CD4-positive, alpha-beta T cell treated with Interferon alpha-2 for 1 hour (primary cell): ENCODE measurements at places on chromosomes 4 and X.

GRCh38 chr4:143399113-143399949 is 62.7 kb downstream of the GAB1 start:
- peak; percentile 45 for DNase-seq

DNA sequence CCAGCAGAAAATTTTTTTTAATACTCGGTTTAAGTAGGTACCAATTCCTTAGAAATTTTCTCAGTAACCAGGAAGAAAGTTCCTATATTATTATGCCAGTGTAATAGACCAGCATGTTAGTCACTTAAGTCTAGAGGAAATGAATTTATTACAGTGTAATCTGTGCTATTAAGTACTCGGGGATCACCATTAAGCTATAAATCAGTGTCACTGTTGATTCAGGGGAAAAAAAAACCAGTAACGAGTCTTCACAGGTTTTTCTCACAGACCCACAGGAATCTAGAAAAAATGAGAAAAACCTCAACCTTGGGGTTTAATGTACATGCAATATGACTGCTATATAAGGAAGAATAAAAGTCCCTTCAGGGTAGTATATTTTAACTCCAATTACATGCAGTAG is 138.3 kb upstream of the IL1RAPL2 start:
- DNase-seq: no peak

DNA sequence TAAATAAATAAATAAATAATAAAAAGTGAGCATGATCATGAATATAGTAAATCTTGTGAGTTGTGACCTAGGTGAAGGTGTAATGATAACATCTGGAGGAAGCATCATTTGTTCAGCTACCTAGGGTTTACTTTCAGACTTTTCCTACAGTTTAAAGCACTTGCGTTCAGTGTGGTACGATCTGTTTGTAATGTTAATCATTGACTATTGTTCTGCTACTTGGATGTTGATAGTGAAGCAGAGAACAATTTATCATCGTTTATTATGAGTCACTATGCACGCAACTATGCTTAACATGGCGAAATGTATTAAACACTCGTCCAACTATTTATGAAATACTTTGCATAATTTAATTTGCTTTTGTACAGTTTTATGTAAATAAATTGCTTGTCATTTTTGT is 426.2 kb downstream of the PCDH7 start:
- no peak for DNase-seq

- DNase-seq: no peak
Measured at GRCh38 chrX:40579141-40579540, 1.6 kb upstream of the ATP6AP2 start.

- DNase-seq: no peak
Measured at GRCh38 chr4:76055016-76055415, 19.1 kb upstream of the CXCL11 start.

DNA sequence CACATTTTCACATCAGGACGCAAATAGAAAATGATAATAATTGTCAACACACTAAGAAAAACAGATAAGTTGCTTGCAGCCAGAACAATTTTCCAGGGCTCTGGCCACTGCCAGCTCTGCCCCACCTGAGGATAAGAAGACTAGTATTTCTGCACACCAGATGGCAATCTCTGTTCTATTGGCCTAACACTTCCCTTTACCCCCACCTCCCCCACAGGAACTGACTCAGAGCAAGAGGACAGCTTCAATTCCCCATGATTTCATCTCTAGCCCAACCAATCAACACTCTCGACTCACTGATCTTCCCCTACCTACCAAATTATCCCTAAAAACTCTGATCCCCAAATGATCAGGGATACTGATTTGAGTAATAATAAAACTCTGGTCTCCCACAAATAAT is 164.0 kb downstream of the SMARCA1 start:
- DNase-seq: no peak

DNA sequence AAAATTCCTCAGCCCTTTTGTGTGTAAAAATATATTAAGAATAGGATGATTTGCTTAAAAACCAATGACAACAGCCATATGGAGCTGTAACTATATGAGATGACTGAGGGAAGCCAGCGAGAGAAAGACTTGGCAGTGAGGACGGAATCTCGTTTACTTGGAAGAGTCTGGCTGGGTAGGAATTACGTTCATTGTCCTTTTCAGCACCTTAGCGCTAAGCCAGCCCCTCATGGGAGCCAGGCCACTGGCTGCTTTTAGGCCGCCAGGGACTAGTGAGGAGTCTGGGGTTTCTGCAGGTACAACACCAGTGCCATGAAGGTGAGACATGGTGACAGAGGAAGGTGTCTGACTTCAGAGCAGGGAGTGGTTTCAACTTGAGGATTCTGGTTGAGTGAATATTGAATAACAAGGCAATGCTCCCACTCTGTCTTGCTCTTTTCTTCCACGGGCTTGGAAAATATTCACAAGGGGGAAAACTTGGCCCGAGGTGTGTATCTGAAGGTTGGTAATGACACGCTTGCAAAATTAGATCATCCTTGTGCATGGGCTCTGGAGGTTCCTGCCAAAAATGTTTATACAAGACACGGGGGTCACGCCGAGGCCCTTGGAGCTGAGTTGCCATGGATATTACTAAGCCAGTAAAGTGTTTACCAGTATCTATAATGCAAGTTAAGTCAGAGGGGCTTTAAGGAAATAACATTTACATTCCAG is 17.4 kb downstream of the KLF3 start:
- no peak for DNase-seq

DNA sequence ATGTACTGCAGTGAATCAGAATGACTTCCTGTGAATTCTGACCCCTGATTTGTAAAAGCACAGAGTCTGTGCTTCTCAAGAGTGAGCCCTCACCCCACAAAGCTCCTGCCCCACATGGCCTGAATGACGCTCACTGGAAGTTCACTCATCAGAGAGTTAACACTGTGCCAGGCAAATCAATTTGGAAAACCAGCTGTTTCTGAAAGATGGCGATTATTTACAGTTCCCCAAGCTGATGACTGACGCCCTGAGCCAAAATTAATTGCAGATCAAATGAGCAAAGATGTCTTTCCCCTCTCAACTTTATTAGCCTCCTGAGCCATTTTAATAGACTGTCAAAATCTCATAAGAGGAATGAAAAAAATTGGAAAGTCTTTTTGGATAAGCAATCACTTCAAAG is 118.0 kb downstream of the SLC2A9 start:
- no peak for DNase-seq

- DNase-seq: no peak
Measured at GRCh38 chrX:46551494-46552128, 6.4 kb upstream of the ZNF674 start.

DNA sequence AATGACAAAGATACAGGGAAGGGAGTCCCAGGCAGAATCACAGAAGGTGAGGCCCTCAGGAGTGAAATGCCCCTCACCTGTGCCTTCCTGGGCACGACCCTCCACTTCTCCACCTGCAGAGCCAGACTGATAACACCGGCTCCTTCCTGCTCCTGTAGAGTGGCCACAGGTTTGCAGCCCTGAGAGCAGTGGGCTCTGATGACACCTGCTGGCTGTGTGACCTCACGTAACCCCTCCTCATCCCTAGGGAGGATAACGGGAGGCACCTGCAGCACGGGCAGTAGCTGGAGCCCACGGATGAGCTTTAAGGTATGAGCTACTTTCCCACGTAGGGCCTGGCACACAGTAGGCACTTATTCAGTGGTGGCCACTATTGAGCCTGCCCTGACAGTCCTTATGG is 25.5 kb upstream of the MAN2B2 start:
- DNase-seq: no peak

DNA sequence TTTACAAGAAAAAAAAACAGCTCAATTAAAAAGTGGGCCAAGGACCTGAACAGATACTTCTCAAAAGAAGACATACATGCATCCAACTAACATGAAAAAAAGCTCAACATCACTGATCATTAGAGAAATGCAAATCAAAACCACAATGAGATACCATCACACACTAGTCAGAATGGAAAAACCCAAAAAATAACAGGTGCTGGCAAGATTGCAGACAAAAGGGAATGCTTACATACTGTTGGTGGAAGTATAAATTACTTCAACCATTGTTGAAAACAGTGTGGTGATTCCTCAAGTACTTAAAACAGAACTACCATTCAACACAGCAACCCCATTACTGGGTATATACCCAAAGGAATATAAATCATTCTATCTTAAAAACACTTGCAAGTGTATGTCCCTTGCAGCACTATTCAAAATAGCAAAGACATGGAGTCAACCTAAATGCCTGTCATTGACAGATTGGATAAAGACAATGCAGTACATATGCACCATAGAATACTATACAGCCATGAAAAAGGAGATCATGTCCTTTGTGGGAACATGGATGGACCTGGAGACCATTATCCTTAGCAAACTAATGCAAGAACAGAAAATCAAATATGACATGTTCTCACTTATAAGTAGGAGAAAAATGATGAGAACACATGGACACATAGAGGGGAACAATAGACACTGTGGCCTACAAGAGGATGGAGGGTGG is 97.6 kb downstream of the RAB28 start:
- no peak for DNase-seq

DNA sequence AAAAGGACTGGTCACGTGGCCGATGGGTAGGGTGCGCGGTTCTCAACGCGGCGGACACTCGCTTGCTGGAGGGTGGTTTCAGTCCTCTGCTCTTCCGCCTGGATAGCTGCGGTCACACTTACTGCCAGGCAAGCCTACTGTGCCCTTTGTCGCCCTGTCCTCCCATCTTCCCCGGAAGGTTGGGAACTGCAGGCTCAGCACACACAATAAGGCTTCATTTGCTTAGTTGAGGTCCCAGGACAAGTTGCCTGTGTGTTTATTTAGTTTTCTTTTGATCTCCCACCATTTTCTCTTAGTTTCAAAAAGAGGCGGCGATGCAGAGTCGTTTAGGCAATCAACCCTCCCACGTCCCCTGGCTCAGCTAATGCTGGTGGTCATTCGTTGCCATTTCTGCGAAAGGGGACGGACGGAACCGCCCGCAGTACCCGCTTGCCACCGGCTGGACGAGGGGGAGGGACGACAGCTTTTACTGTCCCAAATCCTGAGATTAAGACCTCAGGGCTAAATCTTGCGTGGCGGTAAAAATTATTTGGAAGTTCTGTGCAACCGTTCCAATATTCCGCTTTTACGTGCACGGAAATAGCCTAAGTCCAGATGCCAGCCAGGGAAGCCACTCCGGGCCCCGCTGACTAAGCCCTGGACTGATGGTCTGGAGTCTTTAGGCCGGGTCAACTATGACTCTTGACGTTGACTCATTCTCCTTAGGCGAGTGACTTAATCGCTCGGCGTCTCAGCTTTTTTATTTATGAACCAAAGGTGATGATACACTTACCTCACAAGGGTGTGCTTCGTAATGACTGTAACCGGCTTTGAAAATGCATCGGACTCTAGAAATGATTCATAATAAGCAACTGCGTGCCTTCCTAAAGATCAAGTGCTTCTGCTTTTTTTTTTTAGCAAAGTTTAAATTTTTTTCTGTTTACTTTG is 671 bp upstream of the EIF4E start:
- DNase-seq: peak; percentile 73

- DNase-seq: no peak
Measured at GRCh38 chrX:1140236-1140681, 72.2 kb downstream of the CRLF2 start.

DNA sequence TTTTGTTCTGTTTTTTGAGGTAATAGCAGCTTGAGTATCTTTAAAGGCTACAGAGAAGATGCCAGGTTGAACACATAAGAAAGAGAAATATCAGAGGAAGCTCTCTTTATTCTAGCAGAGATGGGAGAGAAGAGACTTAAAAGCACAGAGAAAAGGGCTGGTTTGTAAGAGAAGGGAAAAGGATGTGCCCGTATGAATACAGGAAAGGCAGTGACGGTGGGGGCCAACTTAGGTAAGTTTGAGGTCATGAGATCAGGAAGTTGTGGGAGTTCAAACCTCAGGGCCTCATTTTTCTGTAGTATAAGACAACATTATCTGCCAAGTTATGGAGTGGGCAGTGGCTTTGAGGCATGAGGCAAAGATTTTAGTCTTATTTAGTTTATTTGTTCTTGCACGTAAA is 121.3 kb upstream of the S100G start:
- DNase-seq: peak; percentile 50

GRCh38 chr4:102640669-102641068 is 120.1 kb downstream of the MANBA start:
- DNase-seq: no peak

- no peak for DNase-seq
Measured at GRCh38 chr4:114782415-114783214, 184.0 kb downstream of the UGT8 start.

DNA sequence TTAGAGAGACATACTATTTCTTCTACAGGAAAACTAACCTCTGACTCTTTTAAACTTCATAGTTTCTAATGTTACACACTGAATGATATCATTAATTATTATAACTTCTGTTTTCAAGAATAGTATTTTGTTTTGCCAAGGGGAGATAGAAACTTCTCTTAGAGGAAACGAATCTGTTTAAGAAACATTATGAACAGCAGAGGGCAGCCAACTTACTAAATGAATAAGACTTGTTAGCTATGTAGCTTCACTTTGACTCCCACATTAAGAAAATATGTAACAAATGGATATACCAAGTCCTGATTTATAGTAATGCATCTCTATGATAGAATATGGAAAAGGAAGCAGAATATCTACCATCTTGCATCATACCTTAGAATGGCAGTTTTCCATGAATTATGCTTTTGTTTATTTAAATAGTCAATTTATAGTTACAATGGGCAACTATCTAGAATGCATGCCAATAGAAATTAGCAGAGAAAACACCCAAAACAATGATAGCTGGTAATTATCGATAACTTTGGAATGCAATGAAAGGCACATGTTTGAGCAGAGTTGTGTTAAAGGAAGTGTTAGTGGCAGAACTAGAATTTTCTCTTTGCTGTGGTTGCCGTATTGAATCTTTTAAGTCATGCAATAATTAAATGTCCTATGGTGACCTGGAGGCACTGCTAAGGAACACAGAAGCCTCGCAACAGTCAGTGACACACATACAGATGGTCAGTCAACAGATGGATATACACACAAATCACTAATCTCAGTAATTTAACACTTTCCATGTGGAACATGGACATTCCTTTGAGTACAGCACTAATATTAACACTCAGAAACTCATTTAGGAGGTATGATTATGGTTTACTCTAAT is 105.7 kb upstream of the PDLIM3 start:
- no peak for DNase-seq

DNA sequence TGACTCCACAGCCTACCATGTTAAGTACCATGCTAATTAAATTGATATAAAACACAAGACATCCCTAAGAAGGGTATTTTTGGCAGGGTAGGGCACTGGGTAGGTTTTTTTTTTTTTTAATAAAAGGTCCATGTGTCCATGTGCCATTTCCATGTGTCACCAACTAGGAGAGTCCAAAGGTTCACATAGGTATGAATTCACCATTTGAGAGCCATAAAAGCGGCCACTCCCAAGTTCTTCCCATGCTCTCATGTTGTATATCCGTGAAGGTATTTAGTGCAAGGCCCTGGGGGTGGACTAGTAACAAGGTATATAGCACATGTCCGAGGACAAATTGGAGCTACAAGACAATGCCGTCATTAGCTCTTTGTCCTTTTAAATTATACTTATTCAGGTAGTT is 107.3 kb downstream of the PDE5A start:
- DNase-seq: no peak

DNA sequence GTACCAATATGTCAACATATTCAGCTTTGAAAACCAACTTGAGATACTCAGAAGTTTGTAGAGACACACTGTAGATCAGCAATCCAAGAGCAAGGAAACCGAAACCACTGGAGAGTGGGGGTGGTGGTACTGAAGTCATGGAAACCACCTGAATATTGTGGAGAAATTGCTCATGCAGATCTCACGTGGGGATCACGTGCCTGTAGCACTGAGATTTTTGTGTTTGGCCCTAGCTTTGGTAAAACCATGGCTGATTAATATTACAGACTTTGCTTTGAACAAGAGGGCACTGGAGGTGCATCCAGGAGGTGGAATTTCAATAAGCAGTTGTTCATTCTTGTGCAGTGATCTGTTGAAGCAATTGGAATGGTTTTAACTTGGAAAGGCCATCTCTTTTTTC is 47.2 kb downstream of the GBA3 start:
- DNase-seq: no peak
